Uterus (tissue), 4 donors: ENCODE measurements at places on chromosomes 16 and 17. TPM values are rescaled to one million over a fixed set of nuclear protein-coding genes. Genes with fewer than 3 reads are reported as not detected.

GRCh38 chr16:12796498-12796897, 7.2 kb downstream of the CPPED1 start:
- no peak overlapping the region for H3K27ac ChIP-seq
- no peak overlapping the region for H3K4me3 ChIP-seq
- no peak for DNase-seq
- H3K27me3 ChIP-seq = no peaks in the 10 kb centered on the region
- H3K36me3 ChIP-seq = no peaks in the 10 kb centered on the region

DNA sequence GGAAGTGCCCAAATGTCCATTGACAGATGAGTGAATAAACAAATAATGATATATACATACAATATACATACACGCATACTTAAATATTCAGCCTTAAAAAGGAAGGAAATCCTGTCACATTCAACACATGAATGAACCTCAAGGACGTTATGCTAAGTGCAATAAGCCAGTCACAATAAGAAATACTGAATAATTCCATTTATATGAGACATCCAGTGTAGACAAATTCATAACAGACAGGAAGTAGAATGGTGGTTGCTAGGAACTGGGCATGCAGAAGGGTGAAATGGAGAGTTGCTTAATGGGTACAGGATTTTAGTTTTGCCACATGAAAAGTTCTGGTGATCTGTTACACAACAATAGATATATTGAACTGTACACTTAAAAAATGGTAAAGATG, 8.8 kb upstream of the ITGB4 start:
- H3K4me3 ChIP-seq = no peak overlapping the region
- H3K27me3 ChIP-seq = no peaks in the 10 kb centered on the region
- no peaks in the 10 kb centered on the region for H3K36me3 ChIP-seq
- no peak for DNase-seq
- no peak overlapping the region for H3K27ac ChIP-seq

DNA sequence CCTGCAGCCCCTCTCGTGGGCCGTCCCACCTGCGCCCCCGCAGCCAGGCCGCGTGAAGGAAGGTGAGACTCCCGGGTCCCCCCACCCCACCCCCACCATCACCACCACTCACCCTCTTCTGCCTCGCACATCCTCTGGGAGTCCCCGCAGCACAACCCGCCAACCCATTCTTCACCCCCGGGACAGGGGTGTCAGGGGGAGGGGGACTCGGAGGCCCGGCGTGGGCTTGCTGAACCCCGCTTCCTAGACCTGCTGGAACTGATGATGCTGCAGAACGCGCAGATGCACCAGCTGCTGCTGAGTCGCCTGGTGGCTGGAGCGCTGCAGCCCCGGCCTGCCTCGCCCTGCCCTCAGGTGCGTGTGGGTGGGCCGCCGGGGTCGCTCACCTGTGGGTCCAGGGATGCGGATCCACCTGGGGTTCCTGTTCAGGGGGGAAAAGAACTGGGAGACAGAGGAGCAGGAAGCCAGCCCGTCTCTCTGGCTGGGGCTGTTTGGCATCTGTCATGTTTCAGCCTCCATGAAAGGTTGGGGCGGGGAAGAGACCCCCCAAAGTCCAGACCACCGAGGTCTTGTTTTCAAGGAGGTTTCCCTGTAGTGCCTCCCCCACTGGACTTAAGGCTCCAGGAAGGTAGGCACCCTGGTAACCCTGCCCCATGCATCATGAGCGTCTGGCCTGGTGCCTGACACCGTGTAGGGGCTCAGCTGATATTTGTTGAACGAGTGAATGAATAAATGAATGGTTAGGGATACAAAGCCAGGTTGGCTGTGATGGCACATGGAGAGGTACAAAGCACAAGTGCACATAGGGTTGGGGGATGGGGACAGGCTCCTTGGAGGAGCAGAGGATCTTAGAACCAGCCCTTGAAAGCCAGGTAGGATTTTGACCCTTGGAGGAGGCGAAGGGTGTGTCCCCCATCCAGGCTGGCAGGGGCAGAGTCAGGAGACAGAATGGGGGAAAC, 849 bp downstream of the PRR29 start:
- H3K36me3 ChIP-seq = no peaks in the 10 kb centered on the region
- H3K27ac ChIP-seq = no peak overlapping the region
- H3K4me3 ChIP-seq = peak overlapping the region; percentile 32
- H3K27me3 ChIP-seq = no peaks in the 10 kb centered on the region

The GDPD3 gene
- total RNA-seq = 16.7 TPM

GRCh38 chr17:74571621-74572270, 4.4 kb upstream of the CD300H start:
- DNase-seq = no peak
- H3K36me3 ChIP-seq = no peaks in the 10 kb centered on the region
- H3K27ac ChIP-seq = no peak overlapping the region
- no peaks in the 10 kb centered on the region for H3K4me1 ChIP-seq

The MT1F gene
- total RNA-seq = not detected

The GALR2 gene
- total RNA-seq = not detected

The SPATA32 gene
- total RNA-seq = not detected

DNA sequence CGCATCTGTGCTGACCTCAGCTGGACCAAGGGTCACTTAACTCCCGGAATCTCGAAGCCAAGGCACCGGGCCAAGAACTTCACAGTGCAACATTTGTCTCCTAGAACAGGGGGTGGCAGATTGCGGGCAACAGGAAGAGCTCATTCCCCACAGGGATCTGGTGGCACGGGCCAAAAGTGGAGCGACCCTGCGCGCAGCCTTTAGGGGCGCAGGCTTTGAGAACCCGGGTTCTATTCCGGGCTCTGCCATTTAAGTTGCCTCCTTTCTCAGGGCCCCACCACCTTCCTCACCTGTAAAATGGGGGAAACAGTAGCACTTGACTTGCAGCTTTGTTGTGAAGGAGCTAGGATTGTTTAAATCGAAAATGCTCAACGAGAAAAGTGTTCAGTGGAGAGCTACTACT, 651 bp downstream of the SHMT1 start:
- peak; percentile 49 for DNase-seq
- H3K27me3 ChIP-seq = no peaks in the 10 kb centered on the region
- peak overlapping the region; percentile 51 for H3K4me3 ChIP-seq
- H3K36me3 ChIP-seq = no peaks in the 10 kb centered on the region

- H3K27ac ChIP-seq = no peak overlapping the region
- DNase-seq = no peak
- H3K36me3 ChIP-seq = no peaks in the 10 kb centered on the region
- no peaks in the 10 kb centered on the region for H3K4me1 ChIP-seq
- no peak overlapping the region for H3K4me3 ChIP-seq
Observed at GRCh38 chr17:44932787-44933097, 14.8 kb downstream of the KIF18B start.

The LIMD2 gene
- total RNA-seq = 3.8 TPM

- H3K27me3 ChIP-seq = no peaks in the 10 kb centered on the region
- no peaks in the 10 kb centered on the region for H3K36me3 ChIP-seq
- no peak for DNase-seq
- H3K27ac ChIP-seq = no peak overlapping the region
Observed at GRCh38 chr16:29760567-29761279, 14.9 kb upstream of the C16orf54 start.

The ZNF500 gene
- 31.2 TPM for total RNA-seq

The KRT12 gene
- total RNA-seq = not detected

GRCh38 chr17:66655861-66656260, 179.1 kb upstream of the CACNG5 start:
- H3K27ac ChIP-seq = no peak overlapping the region
- H3K36me3 ChIP-seq = no peaks in the 10 kb centered on the region
- no peak for DNase-seq
- no peaks in the 10 kb centered on the region for H3K4me1 ChIP-seq
- no peak overlapping the region for H3K4me3 ChIP-seq

The ZNF785 gene
- total RNA-seq = 6.8 TPM

- DNase-seq = no peak
- H3K36me3 ChIP-seq = no peaks in the 10 kb centered on the region
- no peak within 1 kb of the TSS for H3K27ac ChIP-seq
- H3K27me3 ChIP-seq = peaks cover 22% of the 10 kb centered on the region
- no peaks in the 10 kb centered on the region for H3K4me1 ChIP-seq
Observed at GRCh38 chr17:74736513-74737298, at the start of gene RAB37. RAB37 (plus strand) TSS chr17:74737256; CDS start chr17:74737273, 17 bp downstream.

The TBX2 gene
- 40.5 TPM for total RNA-seq

DNA sequence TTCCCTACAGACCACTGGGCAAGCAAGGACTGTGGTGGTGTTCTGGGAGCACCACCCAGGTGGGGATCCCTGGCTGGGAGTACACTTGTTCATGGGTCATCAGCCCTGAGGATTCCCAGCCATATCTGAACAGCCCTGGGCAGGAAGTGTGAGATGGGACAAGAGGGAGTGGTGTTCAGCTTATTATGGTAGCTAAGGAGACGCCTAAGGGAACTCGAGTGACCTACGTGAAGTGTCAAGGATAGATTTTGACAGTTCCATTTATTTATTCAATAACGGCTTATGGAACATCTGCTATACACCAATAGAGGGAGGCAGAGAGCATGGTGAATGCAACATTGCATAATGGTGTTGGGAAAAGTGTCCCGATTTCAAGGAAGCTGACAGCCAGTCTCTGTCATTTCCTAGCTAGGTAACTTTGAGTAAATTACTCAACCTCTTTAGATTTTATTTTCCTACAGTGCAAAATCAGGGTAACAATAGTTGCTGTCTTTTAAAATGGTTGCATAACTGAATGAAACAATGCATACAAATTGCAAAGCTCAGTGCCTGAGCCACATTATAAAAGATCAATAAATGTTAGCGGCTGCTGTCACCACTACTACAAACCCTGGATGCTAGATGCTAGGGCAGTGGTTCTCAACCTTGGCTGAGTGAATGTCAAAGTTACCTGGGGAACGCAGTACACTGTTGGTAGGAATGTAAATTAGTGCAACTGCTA, 534.1 kb downstream of the GRIN2A start:
- no peaks in the 10 kb centered on the region for H3K27me3 ChIP-seq
- H3K4me3 ChIP-seq = no peak overlapping the region
- no peak for DNase-seq

DNA sequence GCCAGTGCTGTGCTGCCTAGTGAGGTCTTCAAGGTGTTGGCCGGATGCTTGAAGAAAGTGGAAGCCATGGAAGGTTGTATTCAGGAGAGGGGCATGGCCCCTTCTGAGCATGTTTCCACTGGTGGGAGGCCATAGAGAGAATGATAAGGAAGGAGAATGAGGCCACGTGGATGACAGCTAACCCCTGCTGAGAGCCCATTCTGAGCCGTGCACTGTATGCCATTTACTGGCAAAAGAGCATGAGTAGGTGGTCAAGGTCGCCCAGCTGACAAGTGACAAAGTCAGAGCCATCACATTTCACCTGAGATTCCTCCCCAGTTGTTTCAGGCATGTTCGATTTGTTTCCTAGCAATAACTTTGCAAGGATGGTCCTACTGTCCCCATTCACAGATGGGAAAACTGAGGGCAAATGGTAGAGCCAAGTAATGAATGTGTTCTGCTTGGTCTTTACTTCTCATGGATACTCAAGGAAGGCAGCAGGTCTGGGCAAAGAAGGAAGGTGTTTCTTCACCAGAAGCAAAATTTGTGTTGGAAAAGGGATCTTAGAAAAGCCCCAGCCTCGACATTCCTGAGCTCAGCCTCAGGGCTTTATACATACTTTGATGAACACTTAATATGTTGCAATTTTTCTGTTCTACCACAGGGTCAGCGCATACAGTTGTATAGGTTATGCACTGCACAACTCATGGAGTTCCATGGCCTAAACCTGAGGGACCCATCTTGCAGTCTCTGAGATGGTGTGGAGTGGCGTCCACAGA, 10.5 kb upstream of the NKD1 start:
- H3K4me3 ChIP-seq = no peak overlapping the region
- H3K27me3 ChIP-seq = no peaks in the 10 kb centered on the region
- H3K36me3 ChIP-seq = no peaks in the 10 kb centered on the region
- no peak for DNase-seq

The KIF18B gene
- total RNA-seq = 4.4 TPM

- no peak overlapping the region for H3K4me3 ChIP-seq
- no peaks in the 10 kb centered on the region for H3K4me1 ChIP-seq
- DNase-seq = no peak
- no peaks in the 10 kb centered on the region for H3K36me3 ChIP-seq
- no peaks in the 10 kb centered on the region for H3K27me3 ChIP-seq
Observed at GRCh38 chr17:72826602-72827001, 265.9 kb downstream of the SLC39A11 start.

- no peak for DNase-seq
- no peaks in the 10 kb centered on the region for H3K4me1 ChIP-seq
- no peak overlapping the region for H3K27ac ChIP-seq
- no peaks in the 10 kb centered on the region for H3K36me3 ChIP-seq
Observed at GRCh38 chr16:87661561-87661960, 59.3 kb downstream of the JPH3 start.

- H3K27me3 ChIP-seq = peaks cover 8% of the 10 kb centered on the region
- H3K4me3 ChIP-seq = no peak within 1 kb of the TSS
- peaks cover 11% of the 10 kb centered on the region for H3K4me1 ChIP-seq
- no peak for DNase-seq
Observed at GRCh38 chr17:46818316-46818928, at the start of gene WNT3. WNT3 (minus strand) TSS chr17:46818692; CDS start chr17:46818597, 95 bp downstream.

DNA sequence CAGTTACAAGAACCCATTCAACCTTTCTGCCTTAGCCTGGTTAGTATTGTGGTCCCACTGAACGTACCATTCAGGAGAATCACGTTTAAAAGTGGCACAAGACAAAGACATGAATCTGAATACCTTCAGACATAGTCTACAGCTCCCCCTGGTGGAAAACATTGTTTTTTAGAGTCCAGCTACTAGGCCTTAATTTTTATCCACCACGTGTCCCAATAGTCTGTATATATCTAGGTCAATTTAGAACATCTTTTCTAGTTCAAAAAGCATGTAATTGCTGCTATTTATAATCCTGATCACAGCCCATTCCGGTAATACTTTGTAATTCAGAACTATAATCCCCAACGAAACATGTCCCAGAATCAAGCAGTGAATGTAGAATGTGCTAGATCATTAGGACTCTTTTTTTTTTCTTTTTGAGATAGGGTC, 13.7 kb upstream of the GUCY2D start:
- H3K27ac ChIP-seq = peak overlapping the region; percentile 40
- no peaks in the 10 kb centered on the region for H3K36me3 ChIP-seq
- H3K4me1 ChIP-seq = no peaks in the 10 kb centered on the region
- H3K4me3 ChIP-seq = no peak overlapping the region
- DNase-seq = peak; percentile 74

The PLEKHM1 gene
- 14.7 TPM for total RNA-seq

- no peak overlapping the region for H3K4me3 ChIP-seq
- no peaks in the 10 kb centered on the region for H3K36me3 ChIP-seq
- H3K27ac ChIP-seq = no peak overlapping the region
- no peaks in the 10 kb centered on the region for H3K4me1 ChIP-seq
- no peak for DNase-seq
Observed at GRCh38 chr17:56231693-56232092, 78.4 kb downstream of the ANKFN1 start.
